ENCODE measurements at places on chromosomes 13 and 19. TPM values are rescaled to one million over a fixed set of nuclear protein-coding genes. Genes with fewer than 3 reads are reported as not detected.

Gene SIGLECL1
- total RNA-seq: not detected

Gene IZUMO2
- total RNA-seq: not detected

Gene PTGIR
- 1.9 TPM for total RNA-seq

Gene STOML3
- 0.69 TPM for total RNA-seq

Measured in spinal cord (tissue), 10 donors.